Activated CD4-positive, alpha-beta memory T cell treated with anti-CD3 and anti-CD28 coated beads, Interleukin-2, amount 10 ng/mL, durations not matched to agents 7 days and 5 days (primary cell): ENCODE measurements at places on chromosomes 11 and 22.
A peak's percentile ranks its signal among the peaks of the same experiment; 100 is the strongest.

DNA sequence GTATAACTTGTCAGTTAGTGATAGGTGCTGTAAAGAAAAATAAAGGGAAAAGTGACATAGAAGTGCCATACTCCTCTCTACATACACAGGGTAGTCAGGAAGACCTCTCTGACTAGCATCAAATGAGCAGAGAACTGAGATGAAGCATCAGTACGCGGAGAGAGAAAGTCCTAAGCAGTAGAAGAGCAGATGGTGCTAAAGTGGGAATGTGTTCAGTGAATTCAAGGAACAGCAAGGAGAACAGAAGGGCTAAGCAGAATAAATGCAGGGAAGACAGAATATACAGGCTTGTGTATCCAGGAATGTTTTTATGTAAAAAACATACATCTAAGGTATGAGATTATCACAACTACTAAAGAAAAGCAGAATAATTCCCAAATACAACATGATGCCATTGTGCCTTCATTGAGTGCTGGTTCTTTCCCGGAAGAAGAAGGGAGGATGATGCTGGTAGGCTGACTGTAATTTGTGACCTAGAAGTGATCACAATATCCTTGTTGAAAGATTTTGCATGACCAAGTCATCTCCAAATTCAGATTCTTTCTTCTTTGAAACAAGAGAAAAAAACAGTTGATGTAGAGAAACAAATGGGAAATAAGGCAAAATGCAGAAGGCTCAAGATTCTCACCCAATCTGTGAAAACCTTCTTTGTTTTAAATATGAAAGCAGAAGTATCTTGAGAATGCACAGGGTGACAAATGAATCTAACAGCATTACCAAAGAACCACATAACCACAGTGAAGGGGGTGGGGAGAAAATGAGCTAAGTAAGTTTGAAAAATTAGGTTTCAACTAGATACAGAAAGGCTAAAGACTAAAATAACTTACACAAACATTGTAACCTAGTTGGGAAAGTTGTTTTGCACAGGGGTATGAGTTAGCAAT, 20.5 kb downstream of the MRE11 start:
- peak; percentile 38 for DNase-seq
- peaks cover 23% of the 10 kb centered on the region for H3K4me1 ChIP-seq
- H3K36me3 ChIP-seq, result peaks cover 50% of the 10 kb centered on the region

- H3K27ac ChIP-seq, result peak overlapping the region; percentile 41
- H3K36me3 ChIP-seq, result peaks cover 54% of the 10 kb centered on the region
- H3K4me1 ChIP-seq, result peaks cover 39% of the 10 kb centered on the region
- no peaks in the 10 kb centered on the region for H3K27me3 ChIP-seq
- no peak for DNase-seq
Observed at GRCh38 chr11:46697303-46697702, 3.1 kb downstream of the ARHGAP1 start.

DNA sequence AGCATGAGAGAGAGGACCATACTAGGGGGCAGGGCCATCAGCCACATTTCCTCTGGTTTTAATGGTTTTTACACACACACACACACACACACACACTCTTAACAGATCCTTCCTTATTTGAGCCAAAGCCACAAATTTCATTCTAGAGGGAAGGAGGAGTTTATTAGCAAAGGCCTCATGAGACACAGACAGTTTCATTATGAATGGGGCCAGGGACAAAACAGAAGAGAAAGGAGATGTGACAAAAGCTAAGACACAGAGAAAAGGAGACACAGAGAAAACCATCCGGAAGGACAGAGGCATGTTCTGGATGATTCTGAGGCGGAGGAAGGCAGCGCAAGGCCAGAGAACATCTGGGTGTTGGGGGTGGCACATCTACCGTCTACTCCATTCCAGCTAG, 32.2 kb upstream of the ARFGAP3 start:
- H3K4me3 ChIP-seq, result peak overlapping the region; percentile 49
- peak; percentile 20 for DNase-seq
- H3K4me1 ChIP-seq, result peaks cover 58% of the 10 kb centered on the region
- no peaks in the 10 kb centered on the region for H3K27me3 ChIP-seq
- peak overlapping the region; percentile 72 for H3K27ac ChIP-seq

GRCh38 chr11:119188067-119188466, 2.8 kb downstream of the NHERF4 start:
- no peaks in the 10 kb centered on the region for H3K36me3 ChIP-seq
- no peak overlapping the region for H3K27ac ChIP-seq
- H3K4me3 ChIP-seq, result no peak overlapping the region

GRCh38 chr11:28009388-28009787, 98.6 kb downstream of the KIF18A start:
- H3K4me1 ChIP-seq, result no peaks in the 10 kb centered on the region
- no peak overlapping the region for H3K27ac ChIP-seq
- H3K36me3 ChIP-seq, result no peaks in the 10 kb centered on the region

- no peaks in the 10 kb centered on the region for H3K27me3 ChIP-seq
- DNase-seq, result peak; percentile 67
- H3K4me1 ChIP-seq, result peaks cover 83% of the 10 kb centered on the region
Observed at GRCh38 chr11:88421530-88421929, 84.0 kb upstream of the CTSC start.

GRCh38 chr11:14418801-14419417, 59.9 kb upstream of the RRAS2 start:
- no peak overlapping the region for H3K4me3 ChIP-seq
- no peaks in the 10 kb centered on the region for H3K27me3 ChIP-seq
- no peaks in the 10 kb centered on the region for H3K36me3 ChIP-seq
- DNase-seq, result no peak
- H3K4me1 ChIP-seq, result peaks cover 38% of the 10 kb centered on the region

DNA sequence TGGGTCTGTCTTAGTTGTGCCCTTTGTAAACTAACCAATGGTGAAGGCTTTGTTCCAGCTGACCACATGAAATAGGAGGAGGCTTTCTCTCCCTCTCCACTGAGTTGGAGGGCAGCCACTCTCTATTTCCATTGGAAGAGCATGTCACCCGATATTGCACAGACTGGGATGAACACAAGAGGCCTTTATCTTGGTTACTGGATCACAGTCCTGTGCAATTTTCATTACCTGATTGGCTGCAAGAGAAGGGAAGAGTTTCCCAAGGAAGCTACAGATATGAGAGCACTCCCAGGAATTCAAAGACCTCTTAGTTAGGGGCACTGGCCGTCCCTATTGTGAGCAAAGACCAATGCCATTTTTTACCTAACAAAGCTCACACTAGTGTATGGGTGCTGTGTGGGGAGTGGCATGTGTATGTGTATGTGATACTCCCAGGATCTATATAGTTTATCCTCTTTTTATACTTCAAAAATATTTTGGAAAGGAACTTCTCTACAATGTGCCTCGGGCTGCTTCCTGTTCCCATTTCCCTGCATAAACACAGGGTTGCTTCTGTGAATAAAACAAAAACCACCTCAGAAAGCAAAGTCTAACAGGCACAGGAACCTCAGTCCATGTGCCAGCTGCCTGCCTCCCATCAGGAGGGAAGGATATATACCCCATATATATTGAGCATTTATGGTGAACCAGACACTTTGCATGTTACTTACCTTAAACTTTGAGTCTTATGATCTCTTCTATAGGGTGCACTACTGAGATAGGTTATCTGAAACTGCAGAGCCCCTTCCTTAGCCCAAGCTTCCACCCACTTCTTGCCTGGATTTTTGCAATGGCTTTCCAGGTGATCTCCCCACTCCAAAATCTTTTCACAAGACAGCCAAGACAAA, 126.5 kb downstream of the RASSF10 start:
- no peak overlapping the region for H3K27ac ChIP-seq
- H3K4me1 ChIP-seq, result peaks cover 3% of the 10 kb centered on the region
- H3K4me3 ChIP-seq, result no peak overlapping the region
- H3K36me3 ChIP-seq, result no peaks in the 10 kb centered on the region

GRCh38 chr22:50219800-50220602, 19.2 kb downstream of the SELENOO start:
- H3K4me3 ChIP-seq, result no peak overlapping the region
- H3K36me3 ChIP-seq, result peaks cover 56% of the 10 kb centered on the region
- H3K27me3 ChIP-seq, result no peaks in the 10 kb centered on the region

DNA sequence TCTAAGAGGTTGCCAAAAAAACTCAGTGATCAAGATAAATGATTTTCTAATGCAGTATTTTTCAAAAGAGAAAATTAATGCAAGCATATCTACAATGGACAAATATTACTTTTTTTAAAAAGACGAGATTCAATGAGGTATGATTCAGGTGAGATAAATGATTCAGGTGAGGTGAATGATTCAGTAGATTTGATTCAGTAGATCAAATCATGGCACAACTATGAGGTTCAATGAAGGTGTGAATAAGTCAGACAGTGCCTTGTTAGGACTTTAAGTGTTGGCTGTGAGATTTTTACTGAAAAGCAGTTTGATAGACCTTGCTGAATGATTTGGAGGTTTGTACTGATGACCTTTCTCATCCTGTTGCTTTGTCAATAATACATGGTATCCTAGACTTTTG, 742.2 kb downstream of the NELL1 start:
- no peak overlapping the region for H3K4me3 ChIP-seq
- H3K36me3 ChIP-seq, result no peaks in the 10 kb centered on the region
- H3K27ac ChIP-seq, result no peak overlapping the region
